ENCODE measurements at places on chromosomes 1 and 21. TPM values are rescaled to one million over a fixed set of nuclear protein-coding genes. Genes with fewer than 3 reads are reported as not detected.

DNA sequence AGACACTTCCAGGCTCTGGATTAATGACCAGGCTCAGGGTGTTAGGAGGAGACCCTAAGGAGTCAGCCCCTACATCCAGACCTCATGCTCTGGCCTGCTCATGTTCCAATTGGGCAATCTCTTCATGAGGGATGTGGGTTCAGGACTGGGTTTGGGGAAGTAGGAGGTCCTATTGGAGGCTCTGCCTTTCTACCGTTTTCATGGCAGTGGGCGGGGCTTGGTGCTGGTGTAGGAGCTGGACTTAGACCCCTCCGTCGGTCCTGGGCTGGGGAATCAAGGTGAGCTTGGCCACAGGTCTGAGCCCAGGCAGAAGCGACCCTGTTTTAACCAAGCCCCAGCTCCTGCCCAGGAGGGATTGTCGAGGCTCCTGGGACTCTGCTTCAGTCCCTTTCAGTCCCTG is 123.4 kb downstream of the PRDM16 start:
- DNase-seq: peak; percentile 27

The EXO1 gene
- 1.8 TPM for total RNA-seq

DNA sequence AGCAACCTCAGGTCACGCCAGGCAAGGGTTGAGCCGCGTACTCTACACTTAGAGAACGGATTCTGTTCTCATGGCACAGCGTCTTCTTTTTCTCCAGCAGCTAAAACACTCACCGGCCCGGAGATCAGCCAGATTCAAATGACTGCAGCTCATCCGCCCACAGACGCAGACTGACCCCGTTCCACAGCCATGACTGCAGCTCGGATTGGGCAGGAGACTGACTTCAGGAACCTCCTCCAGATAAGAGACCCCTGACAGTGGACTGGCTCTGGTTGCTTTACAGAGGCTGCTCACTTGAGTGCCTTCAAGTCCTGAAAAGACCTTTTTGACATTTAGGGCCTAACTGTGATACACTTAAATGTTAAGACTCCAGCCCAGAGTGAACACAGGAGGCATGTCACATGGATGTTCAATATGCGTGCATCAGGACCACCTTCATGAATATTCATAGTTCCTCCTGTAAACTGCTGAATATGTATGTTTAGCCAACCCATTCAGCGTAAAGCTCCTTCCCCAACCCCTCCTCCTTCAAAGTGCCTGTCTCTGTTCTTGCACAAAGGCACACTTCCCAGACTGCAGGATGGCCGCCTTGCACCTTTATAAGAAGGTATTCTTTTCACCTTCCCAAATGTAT is 42.6 kb downstream of the BACE2 start:
- no peak for DNase-seq

DNA sequence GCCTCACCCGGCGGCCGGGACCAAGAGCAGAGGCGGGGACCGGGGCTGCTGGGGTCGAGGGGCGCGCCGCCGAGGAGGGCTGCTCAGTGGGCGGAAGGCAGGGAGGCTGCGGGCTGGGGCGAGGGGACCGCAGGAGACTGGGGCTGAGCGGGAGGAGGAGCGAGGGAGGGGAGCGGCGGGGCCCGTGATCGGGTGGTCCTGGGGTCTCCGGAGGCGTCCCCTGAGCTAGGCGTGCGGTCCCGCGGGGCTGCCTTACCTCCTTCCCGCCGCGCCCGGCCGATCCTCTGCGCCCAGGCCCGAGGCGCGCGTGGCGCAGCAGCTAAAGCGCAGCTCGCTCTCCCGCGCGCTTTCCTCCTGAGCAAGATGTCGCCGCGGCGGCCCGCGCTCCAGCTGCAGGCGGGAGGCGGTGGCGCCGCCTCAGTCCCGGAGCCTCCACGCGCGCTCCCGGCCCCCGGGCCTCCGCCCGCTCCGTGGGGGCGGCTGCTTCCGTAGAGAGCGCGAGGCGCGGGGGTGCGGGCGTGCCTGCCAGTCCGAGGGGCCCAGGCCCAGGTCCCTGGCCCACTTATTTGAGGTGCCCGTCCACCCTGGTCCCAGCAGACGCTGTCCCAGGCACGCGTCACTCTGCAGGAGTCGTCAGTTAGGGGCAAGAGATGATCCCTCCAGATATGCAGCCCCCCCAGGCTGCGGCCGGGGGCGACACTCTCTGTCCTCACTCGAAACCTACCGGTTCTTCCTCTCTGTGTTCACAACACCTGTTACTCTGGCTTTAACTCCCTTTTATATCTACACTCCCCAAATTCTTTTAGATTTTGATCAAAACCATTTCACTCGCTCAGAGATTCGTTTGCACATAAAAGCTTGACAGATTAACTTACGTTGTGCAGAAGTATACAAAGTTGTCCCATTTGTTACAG is at the start of gene CCSAP:
CCSAP (minus strand) TSS at position 392 of the 914 bp plus-strand sequence. CDS start 582 bp downstream, outside the sequence.
- peak; percentile 30 for DNase-seq

DNA sequence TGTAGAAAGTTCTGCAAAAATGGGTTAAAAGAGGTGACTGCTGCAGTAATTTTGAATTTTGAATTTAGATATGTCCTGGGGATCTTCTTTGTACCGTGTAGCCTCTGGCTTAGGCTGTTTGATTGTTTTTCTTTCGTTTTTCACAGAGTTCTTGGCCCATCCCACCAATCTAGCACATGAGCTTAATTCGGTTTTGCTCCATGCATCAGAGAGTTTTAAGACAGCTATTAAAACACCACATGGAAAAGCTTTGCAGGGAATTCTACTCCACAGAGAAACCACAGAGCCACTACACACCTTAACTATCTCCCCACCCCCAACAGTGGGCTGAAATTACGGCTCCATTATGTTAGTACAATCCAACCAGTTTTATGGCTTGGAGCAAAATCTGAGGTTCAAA is 25.5 kb downstream of the SPAG17 start:
- DNase-seq: no peak

- no peak for DNase-seq
Measured at GRCh38 chr21:39115576-39116235, 67.5 kb downstream of the PSMG1 start.

The ITLN1 gene
- 0.29 TPM for total RNA-seq

DNA sequence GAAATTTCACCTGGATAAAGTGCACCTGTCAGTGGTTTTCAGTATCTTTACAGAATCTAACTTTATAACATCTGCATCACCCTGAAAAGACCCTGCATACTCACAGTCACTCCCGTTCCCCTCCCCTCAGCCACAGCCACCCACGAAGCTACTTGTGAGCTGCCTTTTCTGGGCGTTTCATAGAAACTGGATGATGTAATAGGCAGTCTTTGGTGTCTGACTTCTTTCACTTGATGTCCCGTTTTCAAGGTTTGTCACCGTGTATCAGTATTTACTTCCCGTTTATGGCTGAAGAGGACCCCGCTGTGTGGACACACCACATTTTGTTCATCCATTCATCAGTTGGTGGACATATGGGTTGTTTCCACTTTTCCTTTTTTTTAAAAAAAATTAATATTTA is 47.8 kb upstream of the LRRC3 start:
- DNase-seq: no peak

The OVAAL gene
- total RNA-seq: not detected

DNA sequence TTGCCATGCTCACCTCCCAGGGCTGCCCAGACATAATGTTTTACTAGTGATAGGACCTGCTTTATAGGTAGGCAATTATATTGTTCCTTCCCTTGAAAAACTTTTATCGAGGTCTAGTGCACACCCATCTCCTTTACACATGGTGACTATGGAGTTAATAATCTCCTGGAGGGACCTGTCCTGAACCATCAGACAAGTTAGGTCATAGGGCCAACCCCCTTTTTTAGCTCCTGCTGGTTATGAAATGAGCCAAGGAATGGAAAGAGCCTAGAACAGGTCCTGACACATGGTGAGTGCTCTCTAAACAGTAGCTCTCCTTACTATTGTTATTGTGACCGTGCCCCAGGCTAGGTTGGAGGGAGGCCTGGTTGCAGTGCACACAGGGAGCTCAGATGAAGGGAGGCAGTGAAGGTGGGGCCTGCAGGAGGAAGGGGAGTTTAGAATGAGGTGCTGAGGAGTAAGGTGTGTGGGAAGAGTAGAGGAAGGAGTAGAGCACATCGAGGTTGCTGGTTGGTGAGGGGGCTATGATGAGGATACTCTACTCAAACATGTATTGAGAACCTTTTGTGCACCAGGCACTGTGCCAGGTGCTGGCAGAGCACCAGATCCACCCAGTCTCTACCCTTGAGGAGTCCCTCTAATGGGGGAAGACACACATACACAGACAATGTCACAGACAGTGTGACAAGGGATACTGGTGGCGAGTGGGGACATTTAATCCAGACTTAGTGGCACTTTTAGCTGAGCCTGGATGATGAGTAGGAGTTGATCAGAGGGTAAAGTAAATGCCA is 14.1 kb upstream of the LMNA start:
- no peak for DNase-seq

- DNase-seq: no peak
Measured at GRCh38 chr1:156765666-156766065, 1.7 kb upstream of the PRCC start.

- DNase-seq: no peak
Measured at GRCh38 chr1:56924116-56924515, 41.7 kb downstream of the C8B start.

DNA sequence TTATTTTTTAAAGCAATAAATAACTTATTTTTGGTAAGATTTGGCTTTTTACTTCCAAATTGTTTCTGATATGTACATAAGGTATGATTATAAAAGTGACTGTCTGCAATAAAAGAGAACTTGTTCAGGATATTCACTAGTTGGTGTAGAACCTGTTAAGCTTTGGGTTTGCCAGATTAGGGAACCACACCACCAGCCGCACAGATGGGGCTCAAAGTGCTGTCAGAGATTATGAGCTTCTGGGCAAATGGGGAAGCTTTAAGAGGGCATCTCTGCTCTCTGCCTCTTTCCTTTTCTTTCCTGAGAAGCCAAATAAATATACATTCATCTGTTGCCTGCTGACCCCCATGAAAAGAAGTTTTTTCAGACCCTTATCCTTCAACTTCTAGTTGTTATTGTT is 25.4 kb downstream of the IVNS1ABP start:
- no peak for DNase-seq

- no peak for DNase-seq
Measured at GRCh38 chr1:43048601-43049011, 89.9 kb upstream of the SLC2A1 start.

DNA sequence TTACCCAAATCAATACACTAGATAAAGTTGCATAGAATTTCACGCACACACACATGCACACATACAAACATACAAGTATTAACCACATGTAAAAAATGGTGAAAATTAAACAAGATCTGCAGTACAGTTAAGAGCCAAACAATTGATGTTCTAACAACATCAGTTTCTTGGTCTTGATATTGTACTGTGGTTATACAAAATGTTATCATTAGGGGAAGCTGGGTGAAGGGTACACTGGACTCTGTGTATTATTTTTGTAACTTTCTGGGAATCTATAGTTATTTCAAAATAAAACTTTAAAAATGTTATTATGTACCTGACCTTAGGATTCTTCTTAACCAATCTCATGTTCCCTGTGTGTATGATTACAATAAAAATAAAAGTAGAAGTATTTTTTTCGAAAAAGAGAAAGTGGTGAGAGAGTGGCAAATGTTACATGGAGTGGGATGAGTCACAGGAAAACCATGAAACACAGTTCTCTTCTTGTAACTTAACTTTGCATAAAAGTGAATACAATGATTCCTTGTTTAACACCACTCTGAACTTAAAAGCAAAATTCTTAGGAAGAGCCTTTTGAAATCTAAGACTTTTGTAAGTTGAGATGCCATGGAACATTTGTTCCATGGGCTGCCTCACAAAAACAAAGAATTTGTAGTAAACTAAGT is 101.6 kb upstream of the RUNX1 start:
- no peak for DNase-seq

DNA sequence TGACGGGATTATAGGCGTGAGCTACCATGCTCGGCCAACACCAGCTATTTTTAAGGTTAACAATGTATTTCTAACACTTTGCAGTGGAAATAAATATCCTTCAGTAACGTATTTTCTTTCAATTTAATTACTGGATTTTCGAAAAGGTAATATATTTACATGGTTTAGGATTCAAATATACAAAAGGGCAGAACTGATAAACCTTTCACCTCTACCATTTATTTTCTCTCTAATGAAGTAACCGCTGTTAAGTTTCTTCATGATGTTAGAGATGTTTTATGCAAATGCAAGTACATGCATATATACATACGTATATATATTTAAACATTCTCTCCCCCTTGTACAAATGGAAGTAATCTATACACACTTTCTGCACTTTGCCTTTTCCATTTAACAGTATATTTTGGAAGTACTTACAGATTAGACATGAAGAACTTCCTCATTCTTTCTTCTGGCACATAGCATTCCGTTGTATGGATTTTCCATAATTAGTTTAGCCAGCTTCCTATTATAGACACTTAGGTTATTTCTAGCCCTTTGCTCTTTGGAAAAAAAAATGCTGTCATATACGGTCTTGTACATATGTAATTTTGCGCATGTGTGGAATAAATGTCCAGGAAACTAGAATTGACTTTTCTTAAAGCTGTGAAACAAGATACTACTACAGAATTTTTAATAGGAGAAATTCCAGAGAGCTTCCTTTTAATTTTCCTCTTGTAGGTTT is 14.9 kb upstream of the HJV start:
- DNase-seq: no peak

Measured in mucosa of gallbladder (tissue), 1 donor.